Right forelimb (tissue), 1 donor: ENCODE measurements at places on chromosomes 12 and 14.

DNA sequence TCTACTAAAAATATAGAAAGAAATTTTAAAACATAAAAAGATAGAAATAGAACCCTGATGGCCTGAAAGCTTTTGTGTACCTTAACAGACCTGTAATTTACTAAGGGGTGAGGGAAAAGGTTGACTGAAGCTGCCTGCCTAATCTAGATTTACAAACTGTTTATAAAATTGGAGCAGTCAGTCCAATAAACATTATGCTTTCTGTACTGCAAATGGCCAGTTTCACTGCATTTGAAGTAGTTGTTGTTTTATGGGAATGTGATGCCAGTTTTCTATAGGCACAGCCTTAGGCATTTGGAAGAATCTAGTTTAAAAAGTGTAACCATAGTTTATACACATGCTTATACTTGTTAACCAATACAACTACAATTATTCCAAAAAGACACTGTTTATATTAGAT lies 19.1 kb downstream of the SIX1 start:
- no peak for DNase-seq

GRCh38 chr12:115528466-115528865 lies 749.0 kb downstream of the MED13L start:
- DNase-seq: no peak

DNA sequence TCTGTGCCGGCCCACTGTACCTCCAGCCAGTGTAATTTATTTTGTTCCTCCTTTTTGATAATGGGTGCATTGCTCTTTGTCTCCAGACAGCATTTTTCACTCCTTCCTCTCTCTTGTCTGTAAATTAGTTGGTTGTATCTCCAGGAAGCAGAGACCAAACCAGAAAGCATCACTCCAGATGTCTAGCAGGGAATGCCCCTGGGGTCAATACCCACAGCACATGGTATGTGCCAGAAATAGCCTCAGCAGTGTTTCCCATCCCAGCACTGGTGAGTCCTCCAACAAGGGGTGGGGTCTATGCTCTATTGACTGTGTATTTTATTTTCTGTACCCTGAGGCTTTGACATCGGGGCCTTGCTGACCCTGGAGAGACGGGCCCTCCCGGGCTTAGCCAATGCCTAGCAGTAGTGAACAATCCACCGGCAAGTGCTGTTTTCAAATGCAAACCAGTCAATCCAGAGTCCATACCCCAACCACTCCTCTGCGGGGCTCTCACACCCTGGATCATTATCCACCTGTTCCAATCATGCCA lies 50.2 kb upstream of the FZD10 start:
- DNase-seq: no peak

GRCh38 chr12:5964913-5965900 lies 20.1 kb upstream of the ANO2 start:
- no peak for DNase-seq

GRCh38 chr14:54902143-54902520 lies 494 bp downstream of the GCH1 start:
- peak; percentile 65 for DNase-seq

GRCh38 chr12:71871116-71871515 lies 31.6 kb downstream of the TBC1D15 start:
- no peak for DNase-seq

- DNase-seq: no peak
Measured at GRCh38 chr12:43206396-43206795, 345.6 kb downstream of the ADAMTS20 start.

GRCh38 chr14:68898248-68899032 lies 80.7 kb downstream of the ACTN1 start:
- no peak for DNase-seq

- peak; percentile 39 for DNase-seq
Measured at GRCh38 chr12:31003861-31004640, 69.6 kb upstream of the DDX11 start.

DNA sequence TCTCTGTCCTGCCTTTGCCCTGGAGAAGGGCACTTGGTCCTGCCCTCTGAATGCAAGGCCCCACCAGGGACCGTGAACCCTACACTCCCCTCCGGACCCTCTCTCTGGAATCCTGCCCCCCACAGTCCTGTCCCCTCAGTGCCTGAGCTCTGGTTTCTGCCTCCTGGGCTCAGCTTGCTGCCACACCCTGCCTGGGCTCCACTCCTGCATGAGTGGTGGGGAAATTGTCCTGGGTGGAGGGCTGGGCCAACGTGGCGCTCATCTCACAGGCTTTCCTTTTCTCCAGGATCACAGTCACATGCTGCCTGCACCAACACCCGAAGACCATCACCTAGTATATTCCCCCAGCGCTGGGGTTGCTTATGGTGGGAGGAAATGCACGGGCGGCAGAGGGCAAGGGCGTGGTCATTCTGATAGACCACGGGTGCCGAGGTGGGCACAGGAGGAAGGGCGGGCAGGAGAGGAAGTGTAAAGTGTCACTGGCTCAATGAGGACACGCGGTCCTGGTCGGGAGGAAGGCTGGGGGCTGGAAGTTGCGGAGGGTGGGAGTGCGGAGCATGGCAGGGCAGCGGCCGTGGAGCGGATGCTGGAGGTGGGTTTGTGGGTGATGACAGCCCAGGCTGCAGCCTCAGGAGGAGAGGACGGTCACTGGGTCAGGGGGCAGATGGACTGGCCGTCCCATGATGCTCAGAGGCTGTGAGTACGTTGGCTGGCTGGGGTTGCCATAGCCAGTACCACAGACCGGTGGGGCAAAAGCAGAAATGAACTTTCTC lies 99.5 kb downstream of the KIF26A start:
- DNase-seq: peak; percentile 2

DNA sequence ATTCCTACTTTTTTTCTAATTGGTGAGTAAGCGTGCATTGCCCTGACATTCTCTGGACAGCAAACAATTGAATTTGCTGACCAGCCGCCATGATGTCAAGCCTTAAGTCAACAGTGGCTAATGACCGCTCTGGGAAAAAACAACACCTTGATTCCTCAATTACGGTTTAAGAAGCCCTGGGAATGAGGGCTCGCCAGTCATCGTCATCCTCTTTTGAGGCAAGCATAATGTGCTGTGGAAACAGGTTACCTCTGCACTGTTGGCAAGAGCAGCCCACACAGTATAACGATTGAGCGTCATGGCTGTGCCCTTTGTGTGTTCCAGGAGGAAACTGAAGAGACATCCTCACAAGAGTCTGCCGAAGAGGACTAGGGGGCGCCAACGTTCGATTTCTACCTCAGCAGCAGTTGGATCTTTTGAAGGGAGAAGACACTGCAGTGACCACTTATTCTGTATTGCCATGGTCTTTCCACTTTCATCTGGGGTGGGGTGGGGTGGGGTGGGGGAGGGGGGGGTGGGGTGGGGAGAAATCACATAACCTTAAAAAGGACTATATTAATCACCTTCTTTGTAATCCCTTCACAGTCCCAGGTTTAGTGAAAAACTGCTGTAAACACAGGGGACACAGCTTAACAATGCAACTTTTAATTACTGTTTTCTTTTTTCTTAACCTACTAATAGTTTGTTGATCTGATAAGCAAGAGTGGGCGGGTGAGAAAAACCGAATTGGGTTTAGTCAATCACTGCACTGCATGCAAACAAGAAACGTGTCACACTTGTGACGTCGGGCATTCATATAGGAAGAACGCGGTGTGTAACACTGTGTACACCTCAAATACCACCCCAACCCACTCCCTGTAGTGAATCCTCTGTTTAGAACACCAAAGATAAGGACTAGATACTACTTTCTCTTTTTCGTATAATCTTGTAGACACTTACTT lies 138.9 kb downstream of the HMGA2 start:
- DNase-seq: no peak

DNA sequence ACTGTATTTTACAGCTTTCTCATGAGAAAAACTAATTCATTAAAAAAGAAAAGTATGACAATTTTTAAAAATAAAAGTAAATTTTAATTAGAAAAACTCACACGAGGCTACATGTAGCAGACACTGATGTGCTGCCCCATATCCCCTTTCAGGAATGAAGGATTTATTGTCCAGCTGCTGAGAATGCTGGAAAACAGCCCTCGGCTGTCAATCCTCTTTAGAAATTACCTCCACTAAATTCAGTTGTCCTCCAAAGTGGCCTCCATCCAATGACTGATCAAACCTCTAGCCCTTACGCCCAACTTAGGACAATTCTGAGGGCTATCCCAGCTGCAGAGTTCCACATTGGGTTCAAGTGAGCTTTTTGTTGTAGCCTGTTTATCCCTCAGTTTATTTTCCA lies 29.8 kb upstream of the AP4S1 start:
- DNase-seq: no peak

DNA sequence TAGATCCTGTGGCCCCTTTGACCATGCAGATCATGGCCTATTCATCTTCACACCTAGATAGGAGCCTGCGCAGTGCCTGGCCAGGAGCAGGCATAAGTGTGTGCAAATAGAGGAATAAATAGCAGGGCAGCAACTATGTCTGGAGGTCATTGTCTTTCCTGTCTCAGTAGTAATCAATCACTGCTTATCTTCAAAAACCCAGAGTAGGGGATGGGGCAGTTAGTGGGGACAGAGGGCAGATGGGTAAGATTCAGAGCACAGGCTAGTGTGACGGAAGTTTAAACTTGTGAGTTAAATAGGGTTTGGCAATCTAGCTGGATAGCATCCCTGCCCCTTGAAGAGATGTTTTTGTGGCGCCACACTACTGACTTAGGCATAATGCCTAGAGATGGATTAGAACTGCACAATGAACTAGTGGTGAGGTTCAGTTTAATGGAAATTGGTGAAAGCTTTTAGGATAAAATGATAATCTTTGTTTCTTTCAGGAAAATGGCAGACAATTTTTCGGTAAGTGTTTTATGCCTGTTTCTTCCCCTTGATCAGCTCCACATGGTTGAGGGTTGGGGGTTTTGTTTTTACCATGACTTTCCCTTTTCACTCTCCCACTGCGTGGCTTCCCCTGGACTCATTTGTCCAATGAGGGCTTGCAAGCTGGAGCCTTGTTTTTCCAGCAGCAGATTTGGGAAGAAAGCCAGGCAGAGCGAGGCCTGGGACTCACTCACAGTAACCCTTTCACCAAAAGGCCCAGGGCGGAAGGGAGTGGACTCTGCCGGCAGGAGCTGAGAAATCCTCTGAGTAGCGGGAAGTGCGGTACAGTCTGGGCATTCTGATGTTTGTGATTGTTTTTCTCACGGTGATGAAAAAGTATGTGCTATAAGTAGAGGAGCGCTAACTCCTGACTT lies 8.1 kb downstream of the LGALS3 start:
- DNase-seq: peak; percentile 86

GRCh38 chr14:24064856-24065255 lies 6.5 kb upstream of the CPNE6 start:
- DNase-seq: no peak

DNA sequence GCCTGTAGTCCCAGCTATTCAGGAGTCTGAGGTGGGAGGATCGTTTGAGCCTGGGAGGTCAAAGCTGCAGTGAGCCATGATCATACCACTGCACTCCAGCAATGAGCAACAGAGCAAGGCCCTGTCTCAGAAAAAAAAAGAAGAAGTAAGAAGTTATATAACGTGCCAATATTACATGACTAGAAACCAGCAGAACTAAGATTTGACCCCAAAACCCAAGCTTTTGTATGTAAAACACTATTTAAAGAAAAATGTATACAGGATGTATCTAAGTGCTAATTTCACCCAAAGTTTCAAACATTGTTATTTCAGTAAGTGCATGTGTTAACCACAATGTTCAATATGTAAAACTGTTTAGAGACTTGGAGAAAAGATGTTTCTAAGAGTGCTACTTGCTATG lies 94.7 kb downstream of the SLC5A8 start:
- no peak for DNase-seq
